ENCODE measurements at places on chromosomes 7 and 10.

GRCh38 chr7:42222891-42223290, 14.1 kb downstream of the GLI3 start:
- no peak for DNase-seq

- DNase-seq, result no peak
These were observed 10.3 kb downstream of the ITPRIP start for GRCh38 chr10:104327745-104328645.

DNA sequence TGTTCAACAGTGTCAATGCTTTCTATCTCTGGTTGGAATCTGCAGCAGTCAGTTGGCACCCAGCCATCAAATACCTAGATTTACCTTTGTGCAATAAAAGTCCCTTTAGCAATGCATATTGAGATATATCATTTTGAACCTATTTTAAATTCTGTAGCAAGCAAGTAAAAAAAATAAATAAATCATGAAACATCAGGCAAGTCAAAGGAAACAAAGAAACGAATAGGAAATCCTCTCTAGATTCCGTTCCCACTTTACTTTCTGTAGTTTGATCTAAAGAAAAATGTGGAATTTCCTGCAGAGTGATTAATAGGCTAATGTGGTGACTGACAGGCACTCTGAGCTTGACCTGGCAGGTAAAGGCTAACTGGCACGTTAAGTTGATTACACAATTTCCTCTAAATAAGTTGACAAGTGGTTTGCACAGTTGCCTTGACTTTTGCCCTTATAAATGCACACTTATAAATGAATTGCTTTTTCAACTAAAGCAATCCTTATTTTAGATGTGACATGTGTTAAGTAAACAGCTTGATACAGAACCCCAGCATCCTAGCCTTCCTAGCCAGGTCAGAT, 208.1 kb upstream of the TCF7L2 start:
- DNase-seq, result no peak

GRCh38 chr7:32259931-32260596, 189.9 kb upstream of the PDE1C start:
- no peak for DNase-seq

DNA sequence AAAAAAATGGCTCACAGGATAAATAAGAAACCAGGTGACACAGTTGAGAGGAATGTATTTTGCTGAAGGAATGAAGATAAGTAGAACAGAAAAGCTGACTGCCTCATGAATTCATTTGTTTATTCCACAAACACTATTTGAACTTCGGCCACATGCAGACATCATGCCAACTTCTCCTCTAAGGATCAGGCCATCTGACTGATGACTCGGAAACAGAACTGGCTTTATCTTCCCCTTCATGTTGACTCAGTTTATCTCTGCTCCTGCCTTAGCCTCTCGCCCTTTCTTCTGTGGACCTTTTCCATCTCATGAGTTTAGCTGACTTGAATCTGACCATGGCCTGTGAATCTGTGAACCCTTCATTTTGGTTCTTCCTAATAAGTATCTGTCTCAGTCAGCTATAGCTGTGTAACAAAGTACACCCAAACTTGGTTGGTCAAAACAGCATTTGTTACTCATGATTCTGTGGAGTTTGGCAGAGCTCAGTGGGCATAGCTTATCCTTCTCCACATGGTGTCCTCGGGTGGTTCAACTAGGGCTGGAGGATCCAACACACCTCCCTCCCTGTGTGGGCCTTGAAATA, 44.0 kb upstream of the GRID1 start:
- DNase-seq, result no peak

DNA sequence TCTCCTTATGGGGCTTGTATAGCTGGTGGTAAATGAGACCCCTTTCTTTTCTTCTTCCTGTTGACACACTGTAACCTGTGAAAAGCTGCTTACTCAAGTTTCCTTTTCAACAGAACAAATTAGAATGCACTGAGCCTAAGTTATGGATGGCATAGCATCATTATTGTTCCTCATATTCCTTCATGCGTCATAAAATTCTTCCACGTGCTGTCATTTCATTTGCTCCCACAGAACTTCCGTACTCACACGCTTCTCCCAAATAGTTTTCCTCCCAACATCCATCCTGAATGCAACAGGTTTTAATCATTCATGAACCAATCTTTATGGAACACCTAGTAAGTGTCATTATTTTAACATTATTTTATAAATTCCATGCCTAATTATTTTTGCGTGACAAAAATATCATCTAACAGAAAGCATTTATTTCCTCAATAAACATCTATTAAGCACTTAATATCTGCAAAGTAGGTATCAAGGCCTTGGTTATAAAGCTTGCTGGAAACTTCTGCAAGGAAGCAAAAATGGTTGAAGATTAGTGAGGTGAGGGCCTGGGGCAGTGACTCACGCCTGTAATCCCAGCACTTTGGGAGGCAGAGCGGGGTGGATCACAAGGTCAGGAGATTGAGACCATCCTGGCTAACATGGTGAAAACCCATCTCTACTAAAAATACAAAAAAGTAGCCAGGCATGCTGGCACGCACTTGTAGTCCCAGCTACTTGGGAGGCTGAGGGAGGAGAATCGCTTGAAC, 18.9 kb upstream of the SEPTIN7 start:
- no peak for DNase-seq

GRCh38 chr7:116455499-116455898, 44.0 kb upstream of the CAV2 start:
- no peak for DNase-seq

GRCh38 chr10:79267499-79267898, 79.8 kb upstream of the PPIF start:
- DNase-seq, result no peak

DNA sequence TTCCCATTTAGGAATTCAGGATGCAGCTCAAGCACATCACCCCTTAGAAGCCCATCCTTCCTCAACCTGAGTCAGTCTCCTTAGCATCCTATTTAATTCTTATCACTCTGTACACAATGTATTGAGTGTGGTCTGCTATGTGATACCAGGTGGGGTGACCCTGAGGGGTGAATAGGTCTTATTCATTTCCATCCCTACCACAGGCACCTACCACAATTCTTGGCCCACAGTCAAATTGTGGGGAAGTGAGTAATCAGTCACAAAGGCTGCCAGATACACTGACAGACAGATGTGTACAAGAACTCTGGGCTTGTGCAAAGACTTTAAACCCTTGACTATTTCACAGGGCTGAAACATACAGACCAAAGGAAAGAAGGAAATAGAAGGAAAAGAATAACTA, 560.5 kb downstream of the PARD3 start:
- DNase-seq, result no peak

DNA sequence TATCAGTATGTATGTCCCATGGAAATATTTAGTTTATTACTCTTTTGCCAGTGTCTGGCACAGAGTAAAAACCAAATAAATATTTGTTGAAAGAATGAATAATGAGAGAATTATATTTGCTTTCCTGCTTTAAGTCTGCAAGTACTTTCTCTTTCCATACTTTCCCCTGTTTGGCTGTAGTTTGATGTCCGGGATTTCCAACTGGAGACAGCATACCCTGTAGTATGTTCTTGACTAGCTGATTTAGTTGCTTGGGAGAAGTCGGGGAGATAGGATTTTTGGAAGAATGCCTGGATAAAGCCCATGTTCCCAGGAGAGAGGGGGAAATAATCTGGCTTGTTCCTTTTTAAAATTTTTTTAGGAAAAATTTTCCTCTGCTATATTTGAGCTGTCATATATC, 516.1 kb downstream of the CCSER2 start:
- no peak for DNase-seq

GRCh38 chr7:129017933-129018538, 36.9 kb downstream of the TNPO3 start:
- no peak for DNase-seq

GRCh38 chr7:158161194-158161593, 426.4 kb downstream of the PTPRN2 start:
- DNase-seq, result no peak

- DNase-seq, result no peak
These were observed 171.2 kb downstream of the GRM8 start for GRCh38 chr7:127081539-127081938.

GRCh38 chr7:103902917-103903316, 86.5 kb downstream of the RELN start:
- no peak for DNase-seq

DNA sequence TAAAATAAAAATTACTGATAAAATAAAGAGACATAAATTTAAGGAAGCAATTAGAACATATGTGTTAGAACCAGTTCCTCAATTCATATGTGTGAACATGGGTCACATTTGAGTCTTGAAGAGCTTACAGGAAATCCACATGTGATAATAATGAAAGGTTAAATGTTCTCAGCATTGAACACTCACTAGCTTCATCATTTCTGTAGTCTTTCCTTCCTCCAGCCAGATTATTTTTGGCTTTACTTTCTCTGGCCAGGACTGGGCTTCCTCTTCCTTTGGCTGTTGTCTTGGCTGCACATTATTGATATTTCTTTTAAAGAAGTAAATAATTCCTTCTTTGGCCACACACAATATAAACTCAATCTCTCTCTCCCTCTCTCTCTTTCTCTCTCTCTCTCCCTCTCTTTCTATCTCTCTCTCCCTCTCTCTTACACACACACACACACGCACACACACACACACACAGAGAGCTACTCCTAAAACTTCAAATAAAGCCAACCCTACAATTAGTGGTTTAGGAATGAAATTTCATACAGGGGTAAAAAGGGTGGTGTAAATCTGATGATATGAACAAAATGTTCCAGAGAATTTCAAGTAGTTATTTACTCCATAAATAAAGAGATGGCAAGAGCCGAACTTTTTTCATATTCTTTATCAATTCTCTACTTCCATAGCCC, 171.2 kb downstream of the REEP3 start:
- DNase-seq, result no peak

DNA sequence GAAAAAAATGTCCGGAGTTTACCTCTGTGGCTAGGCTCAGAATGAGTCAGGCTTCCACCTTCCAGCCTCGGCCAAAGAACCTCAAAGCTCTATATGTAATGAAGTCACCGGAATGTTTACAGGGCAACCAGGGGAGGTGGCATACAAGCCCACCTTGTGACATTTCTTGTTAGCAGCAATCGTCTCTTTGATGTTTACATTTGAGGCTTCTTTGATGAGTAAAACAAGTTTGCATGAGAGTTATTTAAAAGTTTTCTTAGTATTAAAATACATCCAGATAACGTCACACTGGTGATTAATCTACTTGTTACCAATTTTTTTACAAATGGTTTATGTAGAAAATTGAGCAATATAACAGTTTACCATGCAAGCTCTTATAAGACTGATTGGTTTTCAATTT, 133.1 kb upstream of the ADAM12 start:
- no peak for DNase-seq

Data from HEK293T (cell line).